Upper lobe of right lung (tissue), 1 donor: ENCODE measurements at places on chromosomes 6 and 20.

GRCh38 chr20:10094566-10095173 is 59.9 kb downstream of the ANKEF1 start:
- H3K36me3 ChIP-seq, result no peaks in the 10 kb centered on the region
- H3K27me3 ChIP-seq, result no peaks in the 10 kb centered on the region
- DNase-seq, result no peak

DNA sequence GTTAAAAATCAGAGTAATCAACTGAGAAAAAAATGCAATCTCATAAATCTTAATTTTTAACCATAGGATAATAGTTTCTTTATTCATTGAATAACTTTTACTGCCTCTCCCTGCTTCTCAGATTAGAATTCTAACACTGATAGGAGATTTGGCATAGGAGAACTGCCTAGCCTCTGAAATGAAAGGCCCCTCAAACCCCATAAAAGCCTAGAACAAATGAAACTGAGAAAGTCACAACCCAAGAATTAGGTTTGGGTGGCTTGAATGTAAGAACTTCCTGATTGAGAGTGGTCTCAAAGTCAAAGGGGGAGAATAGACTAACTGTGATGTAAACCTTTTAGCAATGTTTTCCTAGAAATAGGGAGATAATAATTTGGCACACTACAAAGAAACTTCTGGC is 52.2 kb downstream of the SAMD5 start:
- H3K4me1 ChIP-seq, result no peaks in the 10 kb centered on the region
- H3K36me3 ChIP-seq, result no peaks in the 10 kb centered on the region
- no peaks in the 10 kb centered on the region for H3K27me3 ChIP-seq

GRCh38 chr6:170289180-170289931 is 1.5 kb downstream of the DLL1 start:
- peak overlapping the region; percentile 47 for H3K27ac ChIP-seq
- H3K36me3 ChIP-seq, result peaks cover 7% of the 10 kb centered on the region
- peaks cover 45% of the 10 kb centered on the region for H3K27me3 ChIP-seq
- H3K4me3 ChIP-seq, result peak overlapping the region; percentile 81

DNA sequence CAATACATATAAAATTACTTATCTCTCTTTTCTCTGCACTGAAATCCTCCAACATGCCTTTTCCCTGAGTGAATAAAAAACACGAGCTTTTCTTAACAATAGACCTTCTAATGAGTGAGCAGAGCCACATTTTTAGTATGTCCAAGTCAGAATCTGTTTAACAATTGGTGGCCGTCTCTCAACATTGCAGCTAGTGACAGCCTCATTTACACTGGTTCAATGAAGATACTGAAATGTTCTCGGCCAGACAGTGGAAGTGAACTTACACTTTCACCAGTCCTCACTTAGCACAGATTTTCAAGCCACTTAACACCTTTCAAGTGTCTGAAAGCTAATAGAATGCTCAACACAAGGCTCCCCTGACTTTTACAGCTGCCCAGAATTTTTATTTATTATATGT is 767.1 kb downstream of the KIF16B start:
- H3K36me3 ChIP-seq, result no peaks in the 10 kb centered on the region
- H3K4me1 ChIP-seq, result no peaks in the 10 kb centered on the region
- H3K4me3 ChIP-seq, result no peak overlapping the region
- DNase-seq, result no peak
- no peak overlapping the region for H3K27ac ChIP-seq

DNA sequence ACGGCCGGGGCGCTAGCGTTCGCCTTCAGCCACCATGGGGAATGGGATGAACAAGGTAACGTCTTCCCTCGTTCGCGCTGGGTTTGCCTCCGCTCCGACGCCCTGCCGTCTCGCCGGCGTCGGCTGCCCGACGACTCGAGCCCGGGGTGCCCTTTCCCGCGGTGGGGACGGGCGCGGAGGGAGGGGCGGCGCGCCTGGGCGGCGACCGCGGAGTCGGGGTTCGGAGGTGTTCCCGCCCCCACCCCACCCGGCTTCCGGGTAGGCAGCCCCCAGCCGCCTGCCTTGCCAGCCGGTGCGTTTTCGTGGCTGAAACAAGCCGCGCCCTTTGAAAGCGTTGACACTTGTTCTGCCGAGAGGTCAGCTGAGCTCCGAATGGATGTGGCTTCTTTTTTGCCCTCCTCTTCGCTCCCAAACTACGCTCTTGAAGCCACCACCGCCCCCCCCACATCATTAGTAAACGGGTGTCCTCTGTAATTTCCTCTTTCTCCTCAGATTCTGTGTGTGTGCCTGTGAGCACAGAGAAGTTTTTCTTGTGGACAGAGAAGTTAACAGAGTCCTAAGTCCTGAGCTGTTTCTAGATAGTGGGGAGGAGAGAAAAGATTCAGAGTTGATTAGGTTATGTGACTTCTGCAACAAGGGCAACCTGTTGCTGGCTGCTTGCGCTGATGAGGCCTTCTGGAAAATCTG is 362 bp downstream of the DUSP22 start:
- H3K4me1 ChIP-seq, result peaks cover 54% of the 10 kb centered on the region
- H3K27me3 ChIP-seq, result no peaks in the 10 kb centered on the region
- H3K36me3 ChIP-seq, result no peaks in the 10 kb centered on the region
- peak overlapping the region; percentile 99 for H3K27ac ChIP-seq
- peak overlapping the region; percentile 73 for H3K4me3 ChIP-seq

DNA sequence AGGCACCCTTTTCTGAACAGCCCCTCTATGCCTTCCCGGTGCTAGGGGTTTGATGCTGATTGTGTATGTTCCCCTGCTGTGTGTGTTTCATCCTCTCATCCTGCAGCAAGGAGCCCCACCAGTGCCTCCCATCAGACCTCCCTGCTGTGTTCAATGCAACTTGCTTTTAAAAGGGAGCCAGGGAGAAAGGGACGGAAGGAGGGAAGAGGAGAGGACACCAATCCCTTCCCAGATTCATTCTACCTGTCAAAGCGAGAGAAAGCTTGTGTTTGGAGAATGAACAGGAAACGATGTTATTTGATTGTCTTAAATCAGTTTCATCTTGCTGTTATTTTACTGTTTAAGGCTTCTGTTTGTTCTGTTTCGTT is 259.2 kb downstream of the ADGB start:
- H3K36me3 ChIP-seq, result no peaks in the 10 kb centered on the region
- DNase-seq, result no peak
- no peaks in the 10 kb centered on the region for H3K27me3 ChIP-seq

- H3K27me3 ChIP-seq, result no peaks in the 10 kb centered on the region
- H3K4me3 ChIP-seq, result no peak overlapping the region
Observed at GRCh38 chr6:117548797-117549301, 53.5 kb downstream of the GOPC start.

DNA sequence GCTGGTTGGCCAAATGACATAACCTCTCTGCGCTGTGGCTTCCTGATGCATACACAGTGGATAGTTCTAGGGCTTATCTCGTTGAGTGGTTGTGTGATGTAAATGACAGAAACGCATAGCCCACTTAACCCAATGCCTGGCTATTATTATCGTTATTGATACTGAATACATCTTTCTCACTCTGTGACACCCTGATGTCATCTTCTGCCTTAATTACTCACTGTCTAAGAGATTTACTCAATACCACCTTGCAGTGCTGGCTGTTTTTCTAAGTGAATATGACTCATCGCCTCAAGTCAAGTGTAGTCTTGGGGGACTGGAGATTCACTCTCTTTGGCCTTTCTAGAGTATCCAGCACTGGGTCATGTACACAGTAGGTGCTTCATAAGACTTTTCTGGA is 73.6 kb downstream of the NDUFAF5 start:
- H3K27me3 ChIP-seq, result no peaks in the 10 kb centered on the region
- H3K4me3 ChIP-seq, result no peak overlapping the region

DNA sequence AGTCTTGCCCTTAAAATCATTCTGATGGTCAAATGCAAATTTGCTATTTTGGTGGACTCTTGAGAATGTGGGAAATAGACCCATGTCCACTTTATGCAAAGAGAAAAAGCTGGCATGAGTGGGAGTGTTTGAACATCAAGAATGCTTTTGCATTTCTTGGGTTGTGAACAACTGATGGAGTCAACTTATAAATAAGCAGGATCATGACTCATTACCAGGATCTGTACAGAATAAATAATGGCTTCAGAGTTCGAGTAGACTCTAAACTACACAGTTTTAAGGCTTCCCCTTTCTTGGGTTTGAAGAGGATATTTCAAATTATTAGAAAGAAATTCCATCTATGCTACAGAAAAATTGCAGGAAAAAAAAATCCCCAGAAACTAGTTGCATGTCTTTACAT is 195.5 kb downstream of the EYA4 start:
- no peaks in the 10 kb centered on the region for H3K36me3 ChIP-seq
- H3K4me3 ChIP-seq, result no peak overlapping the region
- no peaks in the 10 kb centered on the region for H3K27me3 ChIP-seq
- no peak overlapping the region for H3K27ac ChIP-seq
- H3K4me1 ChIP-seq, result no peaks in the 10 kb centered on the region

- DNase-seq, result no peak
- H3K27me3 ChIP-seq, result no peaks in the 10 kb centered on the region
- H3K36me3 ChIP-seq, result no peaks in the 10 kb centered on the region
- no peak overlapping the region for H3K27ac ChIP-seq
- peaks cover 3% of the 10 kb centered on the region for H3K4me1 ChIP-seq
Observed at GRCh38 chr20:53070224-53070623, 98.1 kb downstream of the TSHZ2 start.

DNA sequence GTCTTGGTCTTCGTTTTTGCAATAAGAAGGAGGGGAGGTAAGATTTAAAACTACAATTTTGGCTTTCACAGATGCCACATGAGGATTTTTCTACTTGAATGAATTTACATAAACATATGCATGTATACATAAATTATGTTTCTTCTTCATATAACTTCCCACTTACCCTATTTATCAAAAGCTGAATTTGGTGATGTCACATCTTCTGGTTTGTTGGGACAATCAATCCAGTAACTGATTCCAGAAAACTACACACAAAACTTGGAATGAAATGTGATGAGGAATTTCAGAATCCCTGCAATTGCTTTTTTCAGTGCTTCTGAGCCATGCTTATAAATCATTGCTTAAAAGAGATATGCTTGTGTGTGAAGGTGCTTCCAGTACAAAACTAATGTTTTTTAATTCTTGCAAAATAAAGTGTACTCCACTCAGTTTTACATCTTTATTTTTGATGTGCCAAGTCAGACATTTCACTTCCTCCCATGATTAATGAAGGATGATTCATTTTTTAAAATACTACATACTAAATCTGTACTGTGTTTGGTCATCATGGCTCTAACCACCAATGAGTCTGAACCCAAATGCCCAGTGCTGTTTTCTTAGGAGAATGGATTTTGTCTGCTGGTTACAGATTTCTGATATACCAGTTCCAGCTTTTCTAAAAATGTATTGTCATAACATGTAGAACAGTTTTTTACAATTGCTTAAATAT is 32.1 kb upstream of the RIN2 start:
- H3K4me3 ChIP-seq, result no peak overlapping the region
- no peak overlapping the region for H3K27ac ChIP-seq
- no peaks in the 10 kb centered on the region for H3K36me3 ChIP-seq
- DNase-seq, result no peak
- H3K4me1 ChIP-seq, result no peaks in the 10 kb centered on the region
- no peaks in the 10 kb centered on the region for H3K27me3 ChIP-seq

- no peak for DNase-seq
- H3K27me3 ChIP-seq, result no peaks in the 10 kb centered on the region
- H3K36me3 ChIP-seq, result peaks cover 92% of the 10 kb centered on the region
Observed at GRCh38 chr20:41111578-41111951, 25.8 kb upstream of the PLCG1 start.

- H3K36me3 ChIP-seq, result no peaks in the 10 kb centered on the region
- H3K27me3 ChIP-seq, result no peaks in the 10 kb centered on the region
- H3K27ac ChIP-seq, result no peak overlapping the region
Observed at GRCh38 chr6:1039746-1040145, 272.2 kb upstream of the FOXQ1 start.

GRCh38 chr6:113375950-113376846 is 480.9 kb upstream of the MARCKS start:
- no peaks in the 10 kb centered on the region for H3K27me3 ChIP-seq
- no peaks in the 10 kb centered on the region for H3K4me1 ChIP-seq
- no peak for DNase-seq
- no peaks in the 10 kb centered on the region for H3K36me3 ChIP-seq

DNA sequence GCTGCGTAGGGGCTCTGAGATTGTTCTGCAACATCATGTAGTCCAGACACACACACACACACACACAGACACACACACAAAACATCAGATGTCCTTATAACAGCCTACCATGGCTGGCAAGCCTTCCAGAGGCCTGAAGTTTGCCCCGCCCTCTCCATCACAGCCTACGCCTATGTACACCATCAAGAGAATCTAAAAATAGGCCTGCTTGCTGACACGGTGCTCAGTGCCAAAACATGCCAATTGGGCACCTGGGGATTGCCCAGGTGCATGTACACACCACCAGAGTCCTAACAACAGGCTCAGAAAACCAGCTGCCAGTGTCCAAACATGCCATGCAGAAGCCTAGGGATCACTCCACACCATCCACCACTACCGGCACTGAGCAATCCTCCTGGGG is 391.7 kb upstream of the SPTLC3 start:
- H3K27me3 ChIP-seq, result no peaks in the 10 kb centered on the region
- H3K4me1 ChIP-seq, result no peaks in the 10 kb centered on the region
- DNase-seq, result no peak
- no peak overlapping the region for H3K27ac ChIP-seq
- H3K4me3 ChIP-seq, result no peak overlapping the region
- H3K36me3 ChIP-seq, result no peaks in the 10 kb centered on the region

- H3K27me3 ChIP-seq, result no peaks in the 10 kb centered on the region
- no peak overlapping the region for H3K27ac ChIP-seq
- H3K4me1 ChIP-seq, result peaks cover 6% of the 10 kb centered on the region
- no peak overlapping the region for H3K4me3 ChIP-seq
- no peaks in the 10 kb centered on the region for H3K36me3 ChIP-seq
Observed at GRCh38 chr6:56863366-56863765, 91.5 kb upstream of the BEND6 start.

- H3K4me3 ChIP-seq, result no peak overlapping the region
- peaks cover 8% of the 10 kb centered on the region for H3K4me1 ChIP-seq
- no peaks in the 10 kb centered on the region for H3K36me3 ChIP-seq
- DNase-seq, result peak; percentile 79
- no peak overlapping the region for H3K27ac ChIP-seq
Observed at GRCh38 chr6:137846772-137847313, 20.2 kb upstream of the TNFAIP3 start.

DNA sequence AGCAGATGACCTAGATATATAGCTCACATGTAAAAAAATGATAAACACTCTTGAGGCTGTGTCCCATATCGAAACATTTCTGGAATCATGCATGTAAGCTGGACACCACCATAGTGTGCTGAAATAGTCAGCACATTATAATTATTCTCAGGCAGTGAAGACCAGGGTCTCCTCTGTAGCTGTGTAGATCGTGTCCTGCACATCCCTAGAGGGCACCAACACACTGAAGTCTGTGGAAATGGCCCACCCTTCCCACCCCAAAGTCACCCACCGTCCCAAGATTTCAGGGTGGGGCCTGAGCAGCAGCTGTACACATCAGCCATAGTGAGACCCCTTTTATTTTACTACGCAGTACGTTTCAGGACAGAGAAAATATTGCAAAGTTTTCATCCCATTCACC is 21.0 kb upstream of the TMEM30A start:
- DNase-seq, result no peak
- no peaks in the 10 kb centered on the region for H3K27me3 ChIP-seq
- peaks cover 4% of the 10 kb centered on the region for H3K4me1 ChIP-seq
- H3K36me3 ChIP-seq, result no peaks in the 10 kb centered on the region
- no peak overlapping the region for H3K27ac ChIP-seq

- no peaks in the 10 kb centered on the region for H3K27me3 ChIP-seq
- no peak for DNase-seq
- no peaks in the 10 kb centered on the region for H3K36me3 ChIP-seq
- peaks cover 10% of the 10 kb centered on the region for H3K4me1 ChIP-seq
Observed at GRCh38 chr20:10939331-10939941, 265.6 kb upstream of the JAG1 start.

GRCh38 chr20:63456429-63457284 is 15.8 kb downstream of the KCNQ2 start:
- H3K27me3 ChIP-seq, result peaks cover 77% of the 10 kb centered on the region
- H3K4me1 ChIP-seq, result peaks cover 5% of the 10 kb centered on the region
- no peak for DNase-seq
- no peaks in the 10 kb centered on the region for H3K36me3 ChIP-seq
- no peak overlapping the region for H3K27ac ChIP-seq
- no peak overlapping the region for H3K4me3 ChIP-seq
